ENCODE measurements at places on chromosomes 13 and 19.

- DNase-seq, result no peak
These were observed 13.3 kb downstream of the PLIN4 start for GRCh38 chr19:4504891-4505569.

- DNase-seq, result no peak
These were observed 1745.4 kb downstream of the SLITRK1 start for GRCh38 chr13:82136880-82137279.

DNA sequence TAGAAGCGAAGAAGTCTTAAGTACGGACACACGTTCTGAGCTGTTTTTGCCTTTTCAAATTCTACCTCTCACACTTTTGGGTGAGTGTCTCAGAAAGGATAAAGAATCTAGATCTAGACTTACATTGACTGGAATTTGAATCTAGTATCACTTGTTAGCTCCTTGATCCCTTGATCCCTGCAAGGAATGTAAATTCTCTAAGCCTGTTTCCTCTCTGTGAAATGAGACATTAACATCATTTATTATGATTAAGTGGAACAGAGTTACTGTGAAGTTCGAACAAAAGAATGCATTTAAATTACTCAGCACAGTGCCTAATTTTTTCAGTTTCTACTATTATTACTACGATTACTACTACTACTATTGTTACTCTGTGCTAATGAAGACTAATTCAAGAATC lies 86.6 kb upstream of the POSTN start:
- DNase-seq, result no peak

GRCh38 chr13:26548205-26548765 lies 9.2 kb upstream of the WASF3 start:
- DNase-seq, result no peak

GRCh38 chr13:28623782-28624706 lies 34.9 kb upstream of the POMP start:
- DNase-seq, result peak; percentile 19

GRCh38 chr13:89827552-89827951 lies 1519.9 kb upstream of the MIR17HG start:
- no peak for DNase-seq

DNA sequence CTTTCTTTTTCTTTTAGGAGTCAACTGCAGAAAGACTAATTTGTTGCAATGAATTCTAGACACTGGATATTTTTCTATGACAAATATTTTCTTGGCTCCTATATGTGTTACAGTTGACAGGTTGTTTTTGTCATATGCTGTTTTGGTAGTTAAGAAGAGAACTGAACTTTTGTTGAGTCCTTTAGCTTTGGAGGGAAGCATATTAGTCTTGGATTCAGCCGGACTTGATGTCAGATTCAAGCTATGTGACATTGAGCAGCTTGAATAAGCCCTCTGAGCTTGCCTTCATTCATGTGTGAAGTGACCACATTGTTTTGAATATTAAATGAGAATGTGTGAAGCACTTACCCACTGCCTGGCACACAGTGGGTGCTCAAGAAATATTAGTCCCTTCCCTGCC lies 181.9 kb upstream of the RNF113B start:
- no peak for DNase-seq

DNA sequence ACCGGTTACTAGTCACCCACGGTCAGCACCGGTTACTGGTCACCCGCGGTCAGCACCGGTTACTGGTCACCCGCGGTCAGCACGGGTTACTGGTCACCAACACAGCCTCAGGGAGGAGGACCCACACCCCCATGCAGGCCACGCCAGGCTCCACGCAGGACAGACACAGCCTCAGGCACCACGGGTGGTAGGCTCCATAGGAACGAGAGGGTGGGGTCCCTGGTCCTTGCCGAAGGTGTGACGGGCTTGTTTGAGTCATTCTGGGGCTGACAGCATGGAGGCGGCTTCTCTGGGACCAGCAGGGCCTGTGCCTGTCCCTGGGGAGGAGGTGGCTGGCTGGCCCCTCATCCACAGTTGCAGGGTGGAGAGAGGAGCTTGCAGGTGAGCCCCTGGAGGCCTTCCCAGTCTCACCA lies 122.8 kb upstream of the SOX1 start:
- DNase-seq, result no peak

- peak; percentile 98 for DNase-seq
These were observed 2.1 kb upstream of the RSPH6A start for GRCh38 chr19:45817010-45817724.

GRCh38 chr13:99380921-99381645 lies 73.9 kb upstream of the GPR183 start:
- DNase-seq, result peak; percentile 90

DNA sequence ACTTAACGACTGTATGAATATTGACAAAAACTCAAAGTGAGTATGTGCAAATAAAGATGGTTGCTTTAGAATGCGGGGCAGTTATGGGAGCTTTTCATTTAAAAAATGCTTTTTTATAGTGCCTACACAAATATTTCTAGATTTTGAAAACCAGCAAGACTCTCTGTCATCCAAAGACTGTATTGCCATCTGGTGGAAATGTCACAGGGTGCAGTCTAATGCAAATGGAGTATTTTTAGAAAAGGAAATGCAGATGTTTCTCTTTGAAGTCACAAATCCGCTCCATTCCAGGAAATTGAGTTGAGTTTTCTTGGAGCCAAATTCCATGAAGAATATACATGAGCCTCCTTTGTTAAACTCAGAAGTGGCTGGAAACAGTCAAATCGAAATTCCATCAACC lies 2.3 kb upstream of the C1QTNF9B start:
- DNase-seq, result no peak

DNA sequence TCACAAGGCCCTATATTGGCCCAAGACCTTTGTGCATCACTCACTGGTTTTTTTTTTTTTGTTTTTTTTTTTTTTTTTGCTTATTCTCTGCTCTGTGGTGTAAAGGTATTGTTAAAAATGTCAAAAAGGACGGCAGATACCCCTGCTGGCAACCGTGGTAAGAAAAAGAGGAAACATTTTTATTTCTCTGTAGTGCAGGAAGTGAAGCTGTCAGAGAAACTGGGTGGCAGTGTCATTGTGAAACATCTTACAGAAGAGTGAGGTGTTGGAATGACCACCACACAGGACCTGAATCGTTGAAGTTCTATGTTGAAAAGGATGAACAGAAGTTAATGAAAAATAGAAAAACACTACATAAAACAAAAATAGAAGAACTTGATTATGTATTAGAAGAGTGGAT lies 346.4 kb downstream of the FGF9 start:
- DNase-seq, result peak; percentile 16

- DNase-seq, result no peak
These were observed 384 bp downstream of the TRAPPC2B start for GRCh38 chr19:57363688-57364181.

DNA sequence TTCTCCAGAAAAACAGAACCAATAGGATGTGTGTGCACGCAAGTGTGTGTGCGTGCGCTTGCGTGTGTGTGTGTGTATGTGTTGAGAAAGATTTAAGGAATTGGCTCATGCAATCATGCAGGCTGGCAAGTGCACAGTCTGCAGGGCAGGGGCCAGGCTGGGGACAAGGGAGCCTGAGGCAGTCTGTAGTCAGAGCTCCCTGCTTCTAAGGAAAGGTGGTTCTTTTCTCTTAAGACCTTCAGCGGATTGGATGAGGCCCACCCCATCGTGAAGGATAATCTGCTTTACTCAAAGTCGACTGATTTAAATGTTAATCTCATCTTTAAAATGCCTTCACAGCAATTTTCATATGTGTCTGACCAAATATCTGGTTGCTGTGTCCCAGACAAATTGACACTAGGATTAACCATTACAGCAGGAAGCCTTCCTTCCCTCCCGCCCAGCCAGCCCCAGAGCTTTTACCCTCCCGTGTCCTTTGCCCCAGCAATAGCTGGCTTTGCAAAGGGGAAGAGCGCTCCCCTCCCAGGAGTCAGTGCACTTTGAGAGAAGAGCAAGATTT lies 15.0 kb upstream of the NAXD start:
- no peak for DNase-seq

GRCh38 chr13:99404005-99404755 lies 97.0 kb upstream of the GPR183 start:
- DNase-seq, result no peak

DNA sequence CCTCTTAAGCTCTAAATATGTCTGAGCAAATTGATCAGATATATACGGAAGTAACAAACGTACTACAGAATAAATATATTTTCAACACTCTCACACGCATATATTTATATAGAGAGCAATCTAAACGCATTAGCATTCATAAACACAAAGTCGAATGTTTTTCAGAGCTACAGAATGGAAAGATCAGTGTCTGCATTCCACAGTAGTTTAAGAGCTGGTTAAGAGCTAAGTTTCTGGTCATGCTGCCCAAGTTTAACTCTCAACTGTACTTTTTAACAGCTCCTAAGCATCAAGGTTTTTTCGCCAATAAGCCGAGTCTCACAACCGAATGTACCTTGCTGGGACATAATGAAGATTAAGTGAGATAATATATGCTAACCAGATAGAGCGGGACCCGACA lies 36.7 kb upstream of the RAP2A start:
- no peak for DNase-seq

DNA sequence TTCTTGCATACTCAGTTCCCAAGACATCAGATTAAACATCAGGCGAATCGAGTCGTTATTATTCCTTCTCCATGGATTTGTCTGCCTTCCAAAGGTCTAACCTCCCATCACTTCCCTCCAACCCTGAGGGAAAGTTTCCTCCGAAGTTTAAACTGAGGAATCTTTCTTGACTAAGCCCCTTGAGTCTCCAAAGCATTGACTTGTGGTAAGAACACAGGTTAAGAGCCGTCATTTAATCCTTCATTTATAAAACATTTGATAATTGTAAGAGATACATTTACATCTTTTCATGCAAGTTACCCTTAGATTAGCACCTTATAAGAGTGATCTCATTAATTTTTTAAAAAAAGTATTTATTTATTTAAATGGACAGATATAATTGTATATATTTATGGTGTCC lies at the start of gene OR7A10:
TSS of gene OR7A10 (minus strand) at position 101 of the 400 bp plus-strand sequence. CDS start 7,045 bp downstream, outside the sequence.
- no peak for DNase-seq

GRCh38 chr13:86838411-86839120 lies 832.6 kb upstream of the SLITRK5 start:
- no peak for DNase-seq

- no peak for DNase-seq
These were observed 11.8 kb downstream of the AP3D1 start for GRCh38 chr19:2139385-2140137.

DNA sequence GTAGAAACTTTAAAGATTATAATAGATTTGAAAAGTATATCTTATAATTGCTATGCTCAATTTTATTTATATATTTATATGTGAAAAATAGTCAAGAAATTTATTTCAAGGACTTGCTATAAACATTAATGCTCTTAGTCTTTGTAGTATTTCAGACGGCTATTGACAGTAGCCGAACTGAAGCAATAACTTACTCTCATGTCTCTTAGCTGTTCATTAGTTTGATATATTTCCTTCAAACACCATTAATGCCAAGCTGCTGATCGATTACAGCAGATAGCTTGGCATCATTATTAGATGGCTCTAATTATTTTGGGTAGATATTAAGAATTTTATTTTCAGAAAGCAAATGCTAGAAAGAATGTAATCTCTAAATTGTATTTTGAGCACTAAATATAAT lies 1151.5 kb upstream of the SPRY2 start:
- DNase-seq, result no peak

DNA sequence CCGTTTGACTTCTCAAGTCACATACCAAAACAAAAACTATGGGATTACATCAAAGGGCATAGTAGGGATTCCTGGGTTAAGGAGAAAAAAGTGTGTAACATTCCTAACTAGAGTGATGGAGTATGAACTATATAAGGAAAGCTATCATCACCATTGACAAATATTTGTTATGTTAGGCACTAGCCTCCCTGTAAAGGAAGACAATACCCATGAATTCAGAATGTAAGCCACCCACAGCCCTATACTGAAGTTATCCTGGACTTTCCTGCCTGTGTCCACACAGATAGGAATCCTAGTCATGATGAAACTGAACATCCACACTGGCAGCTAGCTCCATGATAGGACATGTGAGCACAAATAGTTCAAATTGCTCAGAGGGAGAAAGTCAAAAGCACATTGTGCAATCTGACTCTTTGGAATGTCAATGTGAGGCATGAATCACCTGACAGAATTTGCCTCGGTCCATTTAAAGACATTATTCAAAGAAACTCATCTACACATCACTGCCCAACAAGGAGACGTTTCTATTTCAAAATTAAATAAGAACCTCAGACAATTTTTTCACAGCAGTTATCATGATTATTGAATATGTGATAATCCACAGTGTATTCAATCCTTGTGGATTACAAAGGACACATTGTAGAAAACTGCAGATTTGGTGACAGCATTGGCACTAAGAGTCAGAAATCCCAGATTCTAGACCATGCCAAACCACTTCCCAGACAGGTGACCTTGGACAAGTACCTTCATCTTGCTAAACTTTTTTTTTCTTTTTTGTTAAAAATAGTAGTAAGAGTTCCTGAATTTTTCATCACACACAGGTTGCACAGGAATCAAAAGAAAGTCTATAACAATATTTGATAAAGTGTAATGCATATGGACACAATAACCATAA lies 529.3 kb downstream of the IRS2 start:
- DNase-seq, result no peak

All from activated CD8-positive, alpha-beta T cell treated with anti-CD3 and anti-CD28 coated beads for 36 hours (primary cell).